Osteocyte (in vitro differentiated cells): ENCODE measurements at places on chromosomes 5 and 9.
A peak's percentile ranks its signal among the peaks of the same experiment; 100 is the strongest.

DNA sequence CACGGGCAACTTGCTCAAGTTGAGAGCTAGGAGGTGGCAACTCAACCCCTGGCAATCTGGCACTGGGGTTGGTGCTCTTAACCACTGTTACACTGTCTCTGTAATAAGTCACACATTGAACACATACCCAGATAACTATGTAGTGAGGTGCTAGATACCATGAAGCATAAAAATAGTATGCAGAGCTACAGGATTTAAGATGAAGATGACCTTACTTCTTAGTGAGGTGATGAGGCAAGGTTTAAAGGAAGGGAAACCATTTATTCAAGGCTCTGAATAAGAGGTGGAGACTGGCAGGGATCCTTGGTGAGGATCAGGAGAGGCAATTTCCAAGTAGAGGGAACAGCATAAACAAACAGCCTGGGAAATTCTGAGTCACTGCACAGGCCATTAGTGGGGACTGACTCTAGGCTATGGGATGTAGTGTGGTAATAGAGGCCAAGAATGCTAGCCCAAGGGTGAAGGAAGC, 67.6 kb upstream of the NR3C1 start:
- no peak for DNase-seq

- DNase-seq: no peak
Measured at GRCh38 chr5:152151940-152152339, 227.3 kb upstream of the GLRA1 start.

- DNase-seq: no peak
Measured at GRCh38 chr5:33238826-33239695, 201.7 kb upstream of the TARS1 start.

- DNase-seq: no peak
Measured at GRCh38 chr5:1017056-1017455, 8.5 kb downstream of the NKD2 start.

GRCh38 chr5:43043400-43043756, 3.3 kb upstream of the ANXA2R start:
- no peak for DNase-seq

DNA sequence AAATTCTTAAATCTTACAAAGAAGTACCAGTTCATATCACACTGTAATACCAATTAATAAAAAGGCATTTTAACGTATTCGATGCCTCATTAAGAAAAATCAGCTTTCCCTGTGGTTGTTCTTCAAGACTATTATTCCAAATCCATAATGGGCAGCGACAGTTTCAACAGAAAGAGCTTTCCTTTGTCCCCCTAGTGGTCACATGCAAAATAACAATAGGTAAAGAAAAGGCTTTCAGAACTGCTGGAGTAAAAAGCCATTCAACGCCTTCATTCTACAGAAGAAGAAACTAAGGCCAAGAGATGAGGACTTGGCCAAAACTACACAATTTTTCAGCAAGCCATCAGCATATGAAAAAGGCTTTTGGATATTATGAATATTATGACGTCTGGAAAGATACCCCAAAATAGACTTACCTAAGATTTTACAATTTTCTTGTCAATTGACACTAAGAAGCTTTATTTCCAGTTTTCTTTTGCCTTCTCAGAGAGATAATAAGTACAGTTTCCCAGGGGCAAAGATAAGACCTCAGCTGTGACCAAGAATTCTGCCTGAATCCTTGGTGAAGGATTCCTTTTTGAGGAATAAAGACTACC, 6.7 kb upstream of the CDH6 start:
- DNase-seq: no peak

- no peak for DNase-seq
Measured at GRCh38 chr5:81922854-81923279, 49.0 kb upstream of the ATG10 start.

GRCh38 chr5:123476731-123477130, 35.2 kb upstream of the CSNK1G3 start:
- DNase-seq: no peak

DNA sequence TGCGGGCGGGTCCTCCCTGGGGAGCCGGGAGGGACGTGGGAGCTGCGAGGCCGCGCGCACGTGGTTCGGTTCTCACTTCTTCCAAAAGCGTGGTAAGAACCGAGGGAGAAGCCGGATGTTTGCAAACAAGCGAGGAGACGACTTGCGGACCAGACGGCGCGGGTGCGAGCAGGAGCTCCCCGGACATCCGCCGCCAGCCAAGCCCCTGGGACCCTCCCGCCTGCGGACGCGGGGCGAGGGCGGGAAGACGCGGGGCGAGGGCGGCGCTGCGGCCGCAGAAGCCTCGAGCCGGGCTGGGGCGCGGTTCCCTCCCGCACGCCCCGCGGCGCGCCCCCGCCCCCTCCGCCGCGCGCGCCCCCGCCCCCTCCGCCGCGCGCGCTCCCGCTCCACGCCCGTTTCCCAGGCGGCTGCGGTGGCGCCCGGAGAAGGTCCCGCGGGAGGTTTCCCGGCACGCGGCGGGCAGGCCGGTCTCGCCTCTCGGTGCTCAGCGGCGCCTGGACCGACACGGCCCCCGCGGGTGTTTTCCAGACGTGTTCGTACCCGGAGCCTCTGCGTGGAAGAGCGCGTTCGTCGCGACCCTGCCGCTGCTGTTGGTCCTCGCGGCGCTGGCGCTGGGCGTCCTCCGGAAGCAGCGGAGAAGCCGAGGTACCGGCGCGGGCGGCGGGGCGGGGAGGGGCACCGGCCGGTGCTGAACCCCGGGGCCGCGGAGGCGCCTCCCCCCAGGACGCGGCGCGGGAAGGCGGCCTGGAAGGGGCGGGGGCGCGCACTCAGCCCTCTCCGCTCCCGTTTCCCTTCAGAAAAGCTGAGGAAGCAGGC, 12.8 kb downstream of the BTNL9 start:
- peak; percentile 84 for DNase-seq

GRCh38 chr5:154524859-154525258, 46.8 kb upstream of the HAND1 start:
- no peak for DNase-seq

DNA sequence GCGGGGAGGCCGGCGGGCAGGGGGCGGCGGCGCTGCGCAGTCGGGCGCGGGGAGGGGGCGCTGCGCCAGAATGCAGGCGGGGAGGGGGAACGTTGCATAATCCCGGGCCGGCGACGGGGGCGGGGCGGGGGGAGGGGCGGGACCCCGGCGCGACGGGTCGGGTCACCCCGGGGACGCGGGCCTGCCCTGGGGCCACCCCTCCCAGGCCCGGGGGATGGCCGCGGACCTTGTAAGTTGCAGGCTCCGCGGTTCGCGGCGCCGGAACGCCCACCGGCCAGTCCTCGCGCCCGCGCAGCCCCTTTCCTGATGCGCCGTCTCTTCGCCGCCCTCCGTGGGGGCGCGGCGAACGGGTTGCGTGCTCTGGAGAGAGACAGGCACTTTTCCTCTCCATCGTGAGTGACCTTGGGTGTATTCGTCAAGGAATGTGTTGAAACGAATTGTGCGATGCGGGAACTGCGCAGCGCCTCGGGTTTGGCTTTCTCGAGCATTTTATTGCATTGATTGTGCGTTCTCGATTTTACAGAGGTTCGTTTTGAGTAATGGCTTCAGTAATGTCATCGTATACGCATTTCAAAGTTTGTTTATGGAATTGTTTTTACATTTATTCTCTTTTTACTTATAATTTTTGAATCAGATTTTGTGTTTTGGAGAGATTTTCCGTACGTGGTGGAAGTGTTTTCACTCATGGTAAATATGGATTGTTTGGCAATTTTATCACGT, 802 bp downstream of the SPIN1 start:
- peak; percentile 87 for DNase-seq

DNA sequence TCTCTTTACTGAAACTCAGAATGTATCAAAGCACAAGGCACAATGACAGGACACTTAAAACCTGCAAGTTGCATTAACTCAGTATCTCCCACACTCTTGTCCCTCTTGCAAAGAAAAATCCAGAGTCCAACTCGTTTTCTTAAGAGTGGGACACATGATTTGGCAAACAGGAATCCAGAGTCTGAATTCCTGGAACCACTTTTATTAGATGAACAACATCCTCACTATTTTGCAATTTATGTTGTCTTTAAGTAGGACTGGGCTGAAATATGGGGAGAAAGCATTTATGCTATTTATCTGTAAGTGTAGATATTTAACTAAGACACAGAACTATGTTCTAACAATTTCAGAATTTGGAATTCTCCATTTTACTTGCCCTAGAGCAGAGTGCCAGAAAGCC, 69.1 kb downstream of the ABCA1 start:
- DNase-seq: no peak

DNA sequence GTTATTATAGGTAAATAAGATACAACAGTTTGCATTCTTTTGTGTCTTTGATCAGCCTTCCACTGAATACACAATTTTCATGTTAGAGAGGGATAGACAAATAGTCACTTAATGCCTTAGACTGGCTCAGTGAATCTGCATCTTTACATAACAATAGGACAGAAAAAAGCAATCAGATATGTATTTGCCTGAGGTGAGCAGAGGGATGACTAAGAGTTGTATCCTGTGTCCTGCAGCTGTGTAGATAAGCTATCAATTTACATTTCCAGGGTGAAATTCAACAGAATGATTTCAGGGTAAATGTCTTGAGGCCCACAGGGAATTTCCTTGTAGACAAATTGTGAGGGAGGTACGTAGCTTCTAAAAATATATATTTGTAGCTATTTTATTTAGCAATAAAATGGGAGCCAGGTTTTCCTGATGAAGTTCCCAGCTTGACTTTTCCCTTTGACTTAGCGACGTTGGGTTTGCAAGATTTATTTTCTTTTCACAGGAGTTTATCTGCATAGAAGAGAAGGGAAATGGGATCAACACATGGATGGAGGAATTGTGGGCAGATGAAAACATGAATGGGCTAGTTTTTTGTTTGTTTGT, 586.1 kb upstream of the CDH6 start:
- no peak for DNase-seq

DNA sequence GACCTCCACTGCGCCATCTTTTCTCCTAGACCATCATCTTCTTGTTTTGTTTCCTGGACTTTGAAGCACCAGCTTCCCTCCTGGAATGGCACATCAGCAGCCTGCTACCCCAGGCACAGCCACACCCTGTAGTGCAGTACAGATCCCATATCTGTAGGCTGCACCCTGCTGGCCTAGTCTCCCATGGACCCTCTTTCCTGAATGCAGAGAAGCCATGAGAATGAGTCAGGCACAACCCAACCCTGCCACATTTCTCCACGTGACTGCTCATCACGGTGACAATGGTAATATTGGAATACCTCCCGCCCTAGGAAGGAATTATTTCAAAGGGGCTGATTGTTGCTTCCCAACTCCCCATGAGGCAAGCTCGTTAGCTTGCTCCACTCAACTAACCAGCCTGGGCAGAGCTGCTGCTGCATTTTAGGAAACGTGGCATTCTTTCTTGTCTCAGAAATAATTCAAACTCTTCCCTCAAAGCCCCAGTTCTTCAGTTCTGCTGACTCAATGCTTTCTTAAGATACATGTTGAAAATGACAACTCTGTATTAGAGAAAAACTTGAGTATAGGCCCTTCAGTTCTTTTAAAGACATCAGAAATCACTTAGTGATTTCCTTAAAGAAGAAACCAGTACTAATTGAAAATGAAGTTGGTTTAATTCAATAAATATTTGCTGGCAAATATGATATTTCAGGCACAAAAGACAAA, 328.1 kb downstream of the MLLT3 start:
- DNase-seq: peak; percentile 17

DNA sequence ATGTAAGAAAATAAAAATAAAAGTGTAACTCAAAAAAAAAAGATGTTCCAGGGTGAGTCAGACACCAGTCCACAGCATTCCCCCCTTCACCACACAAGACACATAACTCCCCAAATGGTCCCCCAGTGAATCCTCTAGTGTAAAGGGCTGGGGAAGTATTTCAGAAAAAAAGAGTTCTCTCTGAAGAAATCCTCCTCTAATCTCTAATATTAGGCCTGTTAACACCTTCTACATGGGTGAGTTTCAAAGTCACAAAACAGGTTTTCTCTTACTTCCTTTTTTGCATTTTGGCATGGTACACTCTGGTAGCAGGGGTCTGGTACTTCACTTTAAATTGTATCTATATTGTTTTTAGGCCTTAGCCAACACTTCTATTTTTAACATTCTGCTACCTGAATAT, 28.2 kb downstream of the RNF145 start:
- no peak for DNase-seq

DNA sequence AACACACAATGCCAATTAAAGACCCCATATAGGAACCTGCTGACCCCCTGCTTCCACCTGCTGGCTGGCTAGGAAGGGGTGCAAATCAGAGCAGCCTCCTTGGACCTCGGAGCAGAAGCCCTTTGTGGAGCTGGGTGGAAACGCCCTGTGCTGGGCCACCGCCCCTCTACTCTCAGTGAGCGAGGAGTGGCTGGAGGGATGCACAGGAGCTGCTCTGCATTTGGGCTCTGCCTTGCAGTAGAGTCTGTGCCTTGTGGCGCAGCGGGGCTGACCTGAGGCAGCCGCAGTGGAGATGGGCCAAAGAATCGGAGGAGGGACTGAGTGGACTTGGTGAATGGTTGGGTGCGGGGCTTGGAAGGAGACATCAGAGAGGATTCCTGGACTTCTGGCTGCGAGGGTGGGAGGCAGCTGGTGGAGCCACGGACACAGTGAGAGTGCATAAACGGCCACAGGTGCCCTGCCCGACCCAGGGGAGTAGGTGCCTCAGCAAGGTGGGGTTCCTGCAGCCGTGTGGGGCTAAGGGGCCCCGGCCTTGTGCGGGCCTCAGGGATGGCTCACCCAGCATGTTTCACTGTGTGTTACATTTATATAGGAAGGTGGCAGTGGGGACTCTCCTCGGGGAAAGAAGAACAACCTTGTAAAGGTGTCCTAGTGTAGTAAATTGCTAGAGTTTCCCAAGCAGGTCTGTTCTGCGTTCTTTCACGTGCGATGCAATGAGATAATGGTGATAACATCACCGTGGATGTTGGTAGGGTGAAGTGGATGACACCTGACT, 14.1 kb upstream of the IRX4 start:
- DNase-seq: no peak

DNA sequence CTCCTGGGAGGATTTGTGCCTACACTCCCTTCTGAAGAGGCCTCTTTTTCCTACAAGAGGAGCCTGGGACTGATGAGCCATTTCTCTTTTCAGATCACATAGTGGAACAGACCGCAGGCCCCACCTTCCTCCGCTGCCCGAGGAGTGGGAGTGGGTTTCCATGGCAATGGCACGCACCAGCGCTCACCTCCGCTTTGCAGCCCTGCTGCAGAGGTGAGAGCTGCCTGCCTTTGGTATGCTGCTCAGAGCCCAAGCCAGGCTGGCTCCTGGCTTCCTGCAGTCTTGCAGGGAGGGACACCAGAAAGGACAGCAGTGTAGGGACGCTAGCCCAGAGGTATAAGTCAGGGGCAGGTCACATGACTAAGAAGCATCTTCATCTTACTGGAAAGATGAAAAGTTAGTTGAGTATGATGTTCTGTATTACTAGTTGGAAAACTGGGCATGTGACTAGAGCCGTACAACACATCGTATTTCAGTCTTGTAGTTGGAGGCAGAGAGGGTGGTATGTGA, 12.4 kb downstream of the PTTG1 start:
- no peak for DNase-seq

DNA sequence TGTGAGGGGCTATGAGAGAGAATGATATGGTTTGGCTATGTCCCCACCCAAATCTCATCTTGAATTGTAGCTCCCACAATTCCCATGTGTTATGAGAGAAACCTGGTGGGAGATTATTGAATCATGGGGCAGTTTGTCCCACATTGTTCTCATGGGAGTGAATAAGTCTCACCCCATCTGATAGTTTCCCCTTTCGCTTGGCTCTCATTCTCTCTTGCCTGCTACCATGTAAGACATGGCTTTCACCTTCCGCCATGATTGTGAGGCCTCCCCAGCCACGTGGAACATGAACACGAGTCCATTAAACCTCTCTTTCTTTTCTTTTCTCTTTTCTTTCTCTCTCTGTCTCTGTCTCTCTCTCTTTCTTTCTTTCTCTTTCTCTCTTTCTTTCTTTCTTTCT, 743.4 kb upstream of the CTNND2 start:
- no peak for DNase-seq
